ENCODE measurements at places on chromosomes 12 and 14.

- no peak for DNase-seq
Observed at GRCh38 chr12:67382241-67382871, 113.2 kb downstream of the CAND1 start.

GRCh38 chr12:100793182-100793581 is 1.4 kb upstream of the ANO4 start:
- no peak for DNase-seq

GRCh38 chr12:123151457-123152454 is 866 bp upstream of the PITPNM2 start:
- no peak for DNase-seq

GRCh38 chr14:68492381-68493151 is 300.3 kb downstream of the ZFP36L1 start:
- no peak for DNase-seq

GRCh38 chr12:51852404-51853137 is 4.1 kb upstream of the FIGNL2 start:
- DNase-seq, result no peak

DNA sequence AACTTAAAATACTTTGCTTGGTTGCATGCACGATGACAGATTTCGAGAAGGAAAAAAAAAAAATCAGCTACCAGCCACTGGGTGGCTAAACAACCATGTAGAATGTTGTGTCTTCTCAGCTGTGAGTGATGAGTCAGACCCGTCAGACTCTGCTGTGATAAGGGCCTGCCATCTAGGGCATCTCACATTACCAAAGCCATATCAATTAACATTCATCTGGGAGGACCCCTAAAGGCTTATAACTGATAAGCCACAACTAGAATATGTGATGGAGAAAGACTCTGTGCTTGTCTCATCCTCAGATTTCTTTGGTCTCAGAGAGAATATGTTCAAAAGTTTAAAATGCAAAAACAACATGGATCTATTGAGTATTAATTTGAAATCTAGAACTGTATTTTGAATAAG is 111.5 kb downstream of the PAX9 start:
- peak; percentile 6 for DNase-seq

- DNase-seq, result peak; percentile 44
Observed at GRCh38 chr12:57340104-57340503, 89.1 kb upstream of the STAC3 start.

- DNase-seq, result no peak
Observed at GRCh38 chr12:753611-754472, 1.5 kb downstream of the WNK1 start.

DNA sequence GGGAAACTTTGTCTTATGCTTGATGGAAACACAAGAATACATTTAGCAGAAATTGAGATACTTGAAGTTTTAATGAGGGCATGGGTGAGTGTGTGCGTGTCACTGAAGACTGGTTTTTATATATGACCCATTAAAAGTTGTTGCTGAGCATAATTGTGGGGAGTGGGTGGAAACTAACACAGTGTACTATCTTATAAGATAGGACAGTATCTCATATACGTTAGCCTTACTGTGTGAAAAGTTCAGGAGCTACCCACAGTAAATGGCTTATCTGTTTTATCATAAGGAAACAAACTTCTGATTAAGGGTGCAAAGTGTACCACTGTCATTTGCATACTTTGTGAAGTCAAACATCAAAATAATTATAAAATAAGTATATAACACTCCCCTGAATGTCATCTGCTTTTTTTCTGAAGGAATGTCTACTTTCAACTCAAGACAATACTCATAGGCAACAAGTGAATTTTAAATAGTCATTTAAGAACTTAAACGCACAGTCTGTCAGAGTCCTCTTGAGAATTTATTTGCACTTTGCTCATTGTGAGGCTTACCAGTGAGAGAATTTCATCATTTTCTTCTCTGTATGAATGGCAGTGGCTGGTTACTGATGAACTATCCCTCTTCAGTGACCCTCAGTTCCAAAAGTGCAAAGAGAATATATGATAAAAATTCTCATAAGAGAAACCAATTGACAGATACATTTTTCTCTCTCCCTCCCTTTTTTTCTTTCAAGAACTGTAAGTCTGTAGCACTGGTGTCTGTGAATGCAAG is 4.2 kb downstream of the PDE3A start:
- no peak for DNase-seq

- no peak for DNase-seq
Observed at GRCh38 chr12:1553987-1554982, 40.1 kb downstream of the FBXL14 start.

- DNase-seq, result no peak
Observed at GRCh38 chr14:67387195-67387594, 24.8 kb downstream of the PLEK2 start.

GRCh38 chr14:89332031-89332430 is 85.0 kb downstream of the FOXN3 start:
- DNase-seq, result no peak

DNA sequence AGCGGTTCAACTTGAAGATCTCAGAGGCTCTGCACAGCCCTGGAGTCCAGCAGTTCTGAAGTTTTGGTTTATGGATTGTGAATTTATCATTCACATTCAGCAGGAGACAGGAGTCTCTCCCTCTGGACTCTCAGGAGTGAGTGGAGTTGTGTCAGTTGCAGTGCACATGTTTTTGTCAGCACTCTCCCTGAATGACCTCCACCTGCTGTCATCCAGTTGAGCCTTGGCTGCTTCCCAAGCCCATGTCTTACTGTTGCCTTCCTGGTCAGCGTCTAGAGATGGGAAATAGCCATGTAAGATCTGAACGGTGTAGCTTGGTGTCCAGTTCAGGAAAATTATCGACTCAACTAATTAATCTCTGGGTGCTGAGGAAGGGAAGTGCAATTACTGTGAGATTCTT is 133.2 kb downstream of the PRKCH start:
- no peak for DNase-seq

DNA sequence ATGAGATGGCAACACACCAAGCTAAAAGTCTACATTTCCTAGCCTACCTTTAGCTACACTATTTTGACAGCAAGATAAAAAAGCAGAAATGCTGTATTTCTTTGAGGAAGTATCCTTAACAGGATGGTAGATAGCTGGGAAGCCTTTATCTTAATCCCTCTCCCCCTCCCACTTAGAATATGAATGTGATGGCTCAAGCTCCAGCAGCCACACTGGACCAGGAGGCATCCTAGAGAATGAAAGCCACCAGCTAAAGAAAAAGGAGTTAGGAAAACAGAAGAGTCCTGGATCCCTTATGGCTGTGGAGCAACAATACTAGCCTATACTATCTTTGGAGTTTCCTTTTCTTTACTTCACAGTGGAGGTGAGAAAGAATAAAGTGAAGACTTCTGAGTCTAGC is 15.1 kb downstream of the NAP1L1 start:
- DNase-seq, result no peak

- DNase-seq, result no peak
Observed at GRCh38 chr14:105092171-105093037, 27.2 kb upstream of the GPR132 start.

- DNase-seq, result peak; percentile 61
Observed at GRCh38 chr12:101759396-101760047, 20.3 kb upstream of the SYCP3 start.

DNA sequence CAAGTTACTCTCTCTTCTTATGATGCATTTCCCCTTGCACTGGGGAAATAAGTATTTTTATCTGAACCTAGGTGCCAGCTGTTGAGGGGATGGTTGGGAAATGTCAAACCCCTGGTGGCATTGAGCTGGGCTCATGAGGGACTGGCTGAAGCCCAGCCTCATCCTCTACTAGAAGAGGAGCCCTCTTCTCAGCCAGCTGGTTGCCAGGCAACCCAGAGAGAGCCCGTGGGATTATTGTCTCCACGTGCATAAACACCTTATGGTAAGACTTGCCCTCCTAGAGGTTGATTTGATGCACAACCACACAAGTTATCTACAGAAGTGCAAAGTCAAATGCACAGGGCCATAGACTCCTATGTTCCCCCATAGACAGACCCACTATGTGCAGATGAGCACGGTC is 89.8 kb downstream of the WSCD2 start:
- DNase-seq, result no peak

- DNase-seq, result no peak
Observed at GRCh38 chr12:100164153-100164704, 21.6 kb upstream of the BLTP3B start.

- no peak for DNase-seq
Observed at GRCh38 chr12:58502226-58502625, 418.1 kb downstream of the LRIG3 start.

- DNase-seq, result no peak
Observed at GRCh38 chr14:50023671-50024490, 92.5 kb downstream of the VCPKMT start.
